T-cell (primary cell): ENCODE measurements at places on chromosomes 5 and 9. TPM values are rescaled to one million over a fixed set of nuclear protein-coding genes. Genes with fewer than 3 reads are reported as not detected.

Gene ZNF782
- total RNA-seq = 10.3 TPM

GRCh38 chr5:124961521-124961920 lies 215.1 kb upstream of the ZNF608 start:
- no peak for DNase-seq
- no peaks in the 10 kb centered on the region for H3K4me1 ChIP-seq
- H3K4me3 ChIP-seq = no peak overlapping the region
- no peaks in the 10 kb centered on the region for H3K27me3 ChIP-seq
- H3K27ac ChIP-seq = no peak overlapping the region
- no peaks in the 10 kb centered on the region for H3K36me3 ChIP-seq

- no peaks in the 10 kb centered on the region for H3K36me3 ChIP-seq
- no peak for DNase-seq
- no peaks in the 10 kb centered on the region for H3K27me3 ChIP-seq
- no peak overlapping the region for H3K4me3 ChIP-seq
- no peak overlapping the region for H3K27ac ChIP-seq
Observed at GRCh38 chr5:9302218-9302617, 243.7 kb downstream of the SEMA5A start.

GRCh38 chr5:135821802-135822201 lies 12.7 kb upstream of the SLC25A48 start:
- no peaks in the 10 kb centered on the region for H3K27me3 ChIP-seq
- DNase-seq = no peak
- no peaks in the 10 kb centered on the region for H3K4me1 ChIP-seq
- no peak overlapping the region for H3K4me3 ChIP-seq

Gene GIN1
- 4.0 TPM for total RNA-seq

Gene SHOC1
- not detected for total RNA-seq

DNA sequence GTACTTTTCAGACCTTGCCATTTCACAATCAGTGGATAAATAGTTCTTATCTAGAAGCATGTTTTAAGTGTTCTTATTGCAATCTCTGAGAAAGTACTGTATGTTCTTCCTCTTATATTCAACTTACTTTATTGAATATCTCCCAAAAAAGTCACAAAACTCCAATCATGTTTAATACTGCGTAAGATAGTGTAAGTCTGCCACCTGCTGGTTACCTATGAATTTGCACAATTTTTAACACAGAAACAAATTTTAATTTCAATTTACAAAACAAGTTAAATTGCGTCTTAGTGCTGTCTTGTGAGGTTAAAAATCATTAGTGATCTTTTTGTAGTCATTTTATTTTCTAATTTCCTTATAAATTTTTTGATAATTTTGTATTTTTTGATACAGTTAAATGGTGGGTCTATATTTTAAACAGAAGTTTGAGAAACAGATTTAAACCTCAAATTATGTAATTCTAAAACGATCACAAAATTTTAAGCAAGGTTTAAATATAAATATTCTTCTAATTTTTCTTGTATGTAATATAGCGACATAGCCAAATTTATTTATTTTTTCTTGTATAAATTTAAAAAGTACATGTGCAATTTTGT lies 115.8 kb downstream of the EMB start:
- no peaks in the 10 kb centered on the region for H3K27me3 ChIP-seq
- no peak overlapping the region for H3K27ac ChIP-seq
- no peak overlapping the region for H3K4me3 ChIP-seq
- no peaks in the 10 kb centered on the region for H3K4me1 ChIP-seq
- DNase-seq = no peak
- H3K36me3 ChIP-seq = no peaks in the 10 kb centered on the region

Gene ECM2
- total RNA-seq = not detected

GRCh38 chr9:20559231-20559890 lies 62.9 kb downstream of the MLLT3 start:
- DNase-seq = no peak
- no peak overlapping the region for H3K4me3 ChIP-seq
- H3K27ac ChIP-seq = no peak overlapping the region
- peaks cover 32% of the 10 kb centered on the region for H3K4me1 ChIP-seq

Gene KIF24
- 0.15 TPM for total RNA-seq

GRCh38 chr5:72160959-72161358 lies 53.7 kb downstream of the MAP1B start:
- H3K4me1 ChIP-seq = no peaks in the 10 kb centered on the region
- no peaks in the 10 kb centered on the region for H3K27me3 ChIP-seq
- no peak overlapping the region for H3K4me3 ChIP-seq
- H3K27ac ChIP-seq = no peak overlapping the region
- DNase-seq = no peak

DNA sequence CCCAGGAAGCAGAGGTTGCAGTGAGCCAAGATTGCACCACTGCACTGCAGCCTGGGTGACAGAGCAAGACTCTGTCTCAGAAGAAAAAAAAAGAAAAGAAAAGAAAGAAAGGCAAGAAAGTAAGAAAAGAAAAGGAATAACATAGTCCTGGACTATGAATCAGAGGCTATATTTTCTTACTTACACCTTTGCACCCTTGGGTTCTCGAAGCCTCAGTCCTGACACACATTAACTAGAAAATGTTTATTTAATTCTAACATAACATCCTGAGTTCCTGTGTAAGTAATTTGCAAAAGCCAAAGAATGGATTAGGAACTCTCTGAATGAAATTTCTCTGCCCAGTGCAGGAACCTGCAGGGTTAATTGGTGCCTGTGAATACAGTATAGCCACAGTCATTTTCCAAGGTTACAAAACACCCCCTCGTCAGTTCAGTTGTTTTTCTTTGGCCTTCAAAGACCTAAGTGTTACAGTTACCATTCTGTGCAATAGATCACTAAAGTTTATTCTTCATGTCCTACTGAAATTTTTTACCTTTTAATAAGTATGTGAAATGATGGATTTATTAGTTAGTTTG lies 147.6 kb downstream of the SV2C start:
- H3K36me3 ChIP-seq = no peaks in the 10 kb centered on the region
- H3K27ac ChIP-seq = no peak overlapping the region
- no peaks in the 10 kb centered on the region for H3K4me1 ChIP-seq
- no peak for DNase-seq
- no peaks in the 10 kb centered on the region for H3K27me3 ChIP-seq

- H3K36me3 ChIP-seq = no peaks in the 10 kb centered on the region
- H3K27me3 ChIP-seq = no peaks in the 10 kb centered on the region
- H3K4me1 ChIP-seq = no peaks in the 10 kb centered on the region
- no peak overlapping the region for H3K27ac ChIP-seq
- H3K4me3 ChIP-seq = no peak overlapping the region
Observed at GRCh38 chr5:19713740-19714139, 274.3 kb downstream of the CDH18 start.

DNA sequence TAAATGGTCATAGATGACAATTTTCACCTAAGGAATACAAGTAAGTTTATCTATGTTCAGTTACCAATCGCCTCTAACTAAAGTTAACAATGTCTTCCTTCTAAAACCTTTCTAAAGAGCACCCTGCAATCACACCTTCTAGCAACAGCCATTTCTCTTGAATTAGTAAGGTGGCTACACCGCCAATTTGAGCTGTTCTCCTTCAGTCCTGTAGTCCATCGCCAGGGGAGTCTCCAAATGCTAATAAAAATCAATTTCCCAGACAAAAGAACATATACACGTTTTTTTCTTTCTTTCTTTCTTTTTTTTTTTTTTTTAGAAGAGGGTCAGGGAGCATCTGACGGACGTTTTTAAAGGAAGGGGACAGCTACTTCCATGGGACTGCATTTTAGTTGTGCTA lies 729 bp upstream of the RORB start:
- peaks cover 45% of the 10 kb centered on the region for H3K27me3 ChIP-seq
- H3K4me1 ChIP-seq = peaks cover 9% of the 10 kb centered on the region
- H3K36me3 ChIP-seq = no peaks in the 10 kb centered on the region

DNA sequence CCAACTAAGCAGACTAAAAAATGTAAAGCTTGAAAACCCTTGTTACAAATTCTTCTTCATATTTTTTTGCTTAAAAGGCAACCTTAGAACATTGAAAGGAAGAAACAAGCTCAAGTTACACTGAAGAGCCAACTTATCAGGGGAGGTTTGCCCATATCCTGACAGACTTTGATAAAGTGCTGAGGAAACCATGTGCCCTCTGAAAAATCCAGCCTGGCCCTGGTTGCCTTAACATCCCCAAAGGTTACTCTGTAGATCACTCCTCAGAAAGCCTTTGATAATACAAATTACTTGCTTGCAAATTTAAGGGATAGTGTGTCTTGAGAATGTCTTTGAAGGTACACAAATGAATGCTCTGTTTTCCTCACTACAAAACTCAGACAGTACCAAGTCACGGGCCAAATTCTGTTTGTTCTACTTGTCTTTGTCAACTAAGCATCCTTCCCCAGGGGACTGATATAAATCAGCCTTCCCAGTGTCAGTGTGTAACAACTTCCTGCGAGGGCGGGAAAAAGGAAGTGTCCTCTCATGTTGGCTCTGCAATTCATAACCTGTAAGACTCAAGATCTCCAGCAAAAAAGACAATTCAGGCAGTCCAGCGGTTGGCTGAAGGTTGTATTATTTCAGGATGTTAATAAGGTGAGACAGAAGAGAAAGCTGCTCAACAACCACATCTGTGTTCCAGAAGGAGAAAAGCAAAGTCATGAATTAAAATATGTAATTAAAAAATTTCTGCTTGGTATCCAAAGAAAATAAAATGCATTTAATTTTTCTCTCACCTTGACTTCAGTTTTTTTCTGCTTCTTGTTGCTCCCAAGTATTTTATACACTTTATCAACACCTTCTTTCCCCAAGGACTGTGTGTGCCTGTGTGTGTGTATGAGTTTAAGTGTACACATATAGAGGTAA lies 199.9 kb downstream of the PIK3R1 start:
- no peak overlapping the region for H3K27ac ChIP-seq
- no peaks in the 10 kb centered on the region for H3K27me3 ChIP-seq
- DNase-seq = no peak
- H3K4me1 ChIP-seq = no peaks in the 10 kb centered on the region
- no peak overlapping the region for H3K4me3 ChIP-seq

Gene TUT7
- 49.1 TPM for total RNA-seq

Gene N4BP3
- 4.0 TPM for total RNA-seq

- no peaks in the 10 kb centered on the region for H3K27me3 ChIP-seq
- no peak for DNase-seq
- no peaks in the 10 kb centered on the region for H3K4me1 ChIP-seq
- H3K36me3 ChIP-seq = no peaks in the 10 kb centered on the region
- H3K27ac ChIP-seq = no peak overlapping the region
Observed at GRCh38 chr5:11010429-11011210, 249.6 kb upstream of the DAP start.

GRCh38 chr9:82651474-82651873 lies 411.5 kb downstream of the RASEF start:
- DNase-seq = no peak
- no peak overlapping the region for H3K4me3 ChIP-seq
- H3K27ac ChIP-seq = no peak overlapping the region
- H3K4me1 ChIP-seq = no peaks in the 10 kb centered on the region
- no peaks in the 10 kb centered on the region for H3K36me3 ChIP-seq
